CD4-positive, alpha-beta T cell treated with Interleukin-15 for 1 hour (primary cell): ENCODE measurements at places on chromosomes 2 and 18.
A peak's percentile ranks its signal among the peaks of the same experiment; 100 is the strongest.

- DNase-seq: peak; percentile 7
Observed at GRCh38 chr18:79634186-79634585, 45.4 kb upstream of the CTDP1 start.

DNA sequence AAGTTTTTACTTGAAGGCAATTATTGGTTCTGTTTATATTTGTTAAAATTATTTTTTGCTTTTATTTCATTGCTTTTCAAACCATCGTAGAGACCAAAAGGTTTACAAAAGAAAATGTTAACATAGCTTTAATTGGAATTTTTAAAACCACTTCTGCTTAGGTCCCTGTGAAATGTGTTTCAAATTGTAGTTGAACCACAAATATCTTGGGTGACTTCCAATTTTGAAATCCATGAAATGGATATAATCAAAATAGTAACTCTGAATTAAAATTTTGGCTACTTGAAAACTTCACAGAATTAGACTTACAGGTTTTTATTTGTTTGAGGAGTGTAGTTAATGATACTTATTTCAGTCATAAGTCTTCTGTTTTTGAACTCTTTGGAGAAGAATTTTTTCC lies 3.1 kb upstream of the SPAG16 start:
- no peak for DNase-seq

- no peak for DNase-seq
Observed at GRCh38 chr2:109619032-109619615, 5.0 kb downstream of the SOWAHC start.

DNA sequence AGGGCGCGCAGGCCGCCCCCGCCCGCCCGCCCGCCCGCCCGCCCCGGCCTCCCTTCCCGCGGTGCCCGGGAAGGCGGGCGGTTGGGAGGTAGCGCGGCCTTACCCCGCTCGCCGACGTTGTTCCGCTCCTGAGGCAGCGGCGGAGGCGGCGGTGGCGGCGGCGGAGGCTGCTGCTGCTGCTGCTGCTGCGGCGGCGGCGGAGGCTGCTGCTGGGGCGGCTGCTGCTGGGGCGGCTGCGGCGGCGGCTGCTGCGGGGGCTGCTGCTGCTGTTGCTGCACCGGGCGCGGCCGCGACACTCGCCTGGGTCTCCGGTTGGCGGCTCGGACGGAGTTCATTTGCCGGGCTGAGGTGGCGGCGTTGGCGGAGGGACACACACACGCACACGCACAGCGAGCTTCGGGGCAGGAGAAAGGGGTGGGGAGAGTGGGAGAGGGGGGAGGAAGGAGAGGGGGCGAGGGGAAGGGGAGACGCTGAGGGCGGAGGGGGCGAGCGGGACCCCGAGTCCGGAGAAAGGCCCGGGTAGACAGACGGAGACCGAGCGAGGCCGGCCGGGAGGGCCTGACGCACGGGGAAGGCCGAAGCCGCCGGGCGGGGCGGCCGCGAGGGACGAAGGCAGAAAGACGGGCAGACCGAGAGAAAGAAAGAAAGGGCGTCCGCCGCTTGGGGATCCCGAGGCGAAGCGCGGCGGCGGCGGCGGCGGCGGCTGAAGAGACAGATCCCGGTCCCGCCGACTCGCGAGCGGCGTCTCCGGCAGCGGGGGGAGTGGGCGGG lies 727 bp downstream of the FBXO11 start:
- peak; percentile 58 for DNase-seq

DNA sequence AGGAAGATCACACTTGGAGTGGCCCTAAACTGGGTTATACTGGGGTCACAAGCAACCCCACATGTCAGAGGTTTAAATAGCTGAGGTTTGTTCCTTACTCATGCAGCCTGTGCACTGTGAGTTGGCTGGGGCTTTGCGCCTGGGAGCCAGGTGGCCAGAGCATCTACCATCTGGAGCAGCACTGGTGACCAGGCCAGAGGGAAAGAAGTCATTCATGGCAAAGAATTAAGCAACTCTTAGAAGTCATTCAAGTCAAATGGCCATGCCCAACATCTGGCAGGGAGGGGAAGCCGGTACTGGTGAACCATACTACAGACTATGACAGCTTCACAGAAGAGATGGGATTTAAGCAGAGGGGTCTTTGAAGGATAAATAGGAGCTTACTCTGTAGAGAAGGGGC lies 90.7 kb downstream of the POLR1A start:
- DNase-seq: no peak

DNA sequence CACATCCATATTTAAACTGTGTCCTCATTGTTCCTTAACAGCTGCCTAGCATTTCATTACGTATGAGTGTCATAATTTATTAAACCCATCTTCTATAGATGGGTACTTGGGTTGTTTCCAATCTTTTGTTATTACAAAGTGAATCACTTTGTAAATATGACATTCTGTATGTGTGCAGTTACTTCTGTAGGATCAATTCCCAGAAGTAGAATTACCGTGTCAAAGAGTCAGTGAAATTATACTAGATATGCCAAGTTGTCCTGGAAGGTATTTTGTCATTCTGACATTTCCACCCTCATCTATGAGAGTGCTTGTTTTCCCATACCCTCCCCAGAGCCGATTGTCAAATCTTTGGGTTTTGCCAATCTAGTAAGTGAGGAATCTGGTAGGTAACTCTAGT lies 194.5 kb upstream of the APCDD1 start:
- DNase-seq: no peak

DNA sequence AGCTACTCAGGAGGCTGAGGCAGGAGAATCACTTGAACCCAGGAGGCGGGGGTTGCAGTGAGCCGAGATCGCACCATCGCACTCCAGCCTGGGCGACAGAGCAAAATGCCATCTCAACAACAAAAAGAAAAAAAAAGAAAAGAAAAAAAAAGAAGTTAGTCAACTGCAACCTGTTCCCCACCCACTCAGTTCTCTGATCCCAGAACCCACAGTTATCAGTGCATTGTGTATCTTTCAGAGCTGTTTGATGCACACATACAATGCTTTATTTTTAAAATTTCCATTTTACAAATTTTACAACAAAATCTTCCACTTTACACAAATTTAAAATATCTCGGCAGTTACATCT lies 14.0 kb downstream of the RNU2-63P start:
- DNase-seq: no peak

DNA sequence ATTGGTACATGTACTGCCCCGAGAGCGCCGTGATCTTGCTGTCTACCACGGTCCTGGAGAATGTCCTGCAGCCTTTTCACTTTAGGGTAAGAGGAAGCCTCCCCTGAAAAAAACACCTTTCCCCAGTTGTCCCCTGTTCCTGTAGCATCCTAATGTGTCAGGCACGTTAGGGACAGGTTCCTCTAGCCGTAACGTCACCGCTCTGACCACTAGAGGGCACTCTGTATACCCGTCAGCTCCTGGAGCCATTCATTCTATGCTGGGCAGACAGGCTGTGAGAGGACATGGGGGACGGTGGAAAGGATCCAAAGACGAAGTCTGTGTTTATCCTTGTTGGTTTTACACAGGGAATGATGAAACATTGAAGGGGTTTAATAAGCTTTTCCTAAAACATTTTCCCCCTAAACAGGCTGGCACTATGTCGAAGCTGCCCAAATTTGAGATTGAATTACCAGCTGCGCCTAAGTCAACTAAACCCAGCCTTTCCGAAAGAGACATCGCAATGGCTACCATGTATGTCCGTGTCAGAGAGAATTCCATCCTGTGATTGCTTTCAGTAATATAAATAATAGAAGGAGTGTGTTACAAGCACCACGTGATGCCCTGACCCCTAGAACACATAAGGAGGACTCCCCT lies 12.7 kb downstream of the RMC1 start:
- DNase-seq: peak; percentile 71

DNA sequence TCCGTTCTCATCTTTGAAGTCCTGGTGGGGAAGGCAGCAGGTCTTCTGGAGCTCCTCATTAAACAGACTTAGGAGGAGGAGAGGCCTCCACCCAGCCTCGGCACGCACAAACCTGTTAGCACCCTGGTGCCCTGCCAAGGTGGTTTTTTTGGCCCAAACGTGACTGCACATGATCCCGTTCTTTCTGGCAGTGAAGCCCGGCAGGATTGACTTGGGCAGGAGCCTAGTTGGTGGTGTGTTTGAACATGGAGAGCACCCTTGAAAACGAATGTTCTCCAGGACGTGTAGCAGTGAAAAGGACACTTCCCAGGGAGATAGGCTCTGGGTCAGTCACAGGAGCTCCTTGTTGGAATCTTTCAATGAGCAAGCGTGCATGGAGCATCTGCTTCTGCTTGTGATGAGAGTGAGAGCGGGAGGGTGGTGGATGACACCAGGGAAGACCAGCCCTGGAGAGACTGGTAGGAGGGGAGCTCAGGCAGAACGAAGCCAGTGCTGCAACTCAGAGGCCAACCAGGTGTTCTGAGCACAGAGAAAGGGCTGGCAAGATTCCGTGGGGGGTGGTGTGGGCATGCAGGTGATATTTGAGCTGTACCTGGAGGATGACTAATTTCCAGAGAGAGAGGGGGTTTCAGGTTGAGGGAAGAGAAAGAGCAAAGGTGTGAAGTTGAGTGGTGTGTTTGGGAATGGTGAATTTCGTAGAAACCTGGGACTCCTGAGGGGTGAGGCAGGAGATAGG lies 73.8 kb downstream of the TANC1 start:
- DNase-seq: no peak

GRCh38 chr18:58091099-58091611 lies 47.1 kb downstream of the NEDD4L start:
- DNase-seq: peak; percentile 53

- no peak for DNase-seq
Observed at GRCh38 chr2:186422226-186422625, 63.8 kb upstream of the ZC3H15 start.
